ENCODE measurements at places on chromosomes 16 and 17.
A peak's percentile ranks its signal among the peaks of the same experiment; 100 is the strongest.

DNA sequence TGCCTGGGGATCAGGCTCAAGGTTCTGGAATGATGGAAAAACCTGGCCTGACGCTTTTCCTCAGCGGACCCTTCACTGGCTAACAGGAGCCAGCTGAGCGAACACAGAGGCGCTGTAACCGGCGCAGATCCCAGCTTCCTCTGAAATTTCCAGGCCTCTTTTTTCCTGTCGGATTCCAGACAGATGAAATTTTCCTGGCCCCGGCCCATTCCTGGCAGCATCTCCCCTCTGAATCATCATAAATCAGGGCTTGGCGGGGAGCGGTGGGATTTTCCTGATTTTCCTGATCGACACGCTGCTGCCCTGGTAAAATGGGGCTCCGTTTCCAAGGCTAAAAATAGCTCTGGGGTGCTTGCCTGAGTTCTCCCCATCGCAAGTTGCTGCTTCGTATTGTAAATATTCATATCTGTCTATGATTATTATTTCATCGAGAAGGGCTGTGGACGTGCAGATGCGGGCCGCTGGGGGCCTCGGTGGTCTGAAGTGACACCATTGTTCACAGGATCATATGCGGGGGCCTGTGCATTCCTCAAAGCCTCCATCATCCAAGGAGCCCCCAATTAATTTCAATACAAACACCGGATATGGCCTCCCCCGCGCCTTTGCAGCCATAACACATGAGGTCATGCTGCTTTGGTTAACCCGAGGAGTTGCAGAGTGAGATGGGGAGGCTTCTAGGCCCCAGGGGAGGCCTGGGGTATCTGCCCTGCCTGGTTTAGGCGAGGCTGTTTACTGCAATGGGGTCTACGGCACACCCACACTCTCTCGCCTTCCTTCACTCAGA lies 45.8 kb upstream of the ETV4 start:
- DNase-seq, result no peak

GRCh38 chr17:49440581-49440980 lies 25.9 kb upstream of the PHB1 start:
- DNase-seq, result no peak

GRCh38 chr16:3789375-3790099 lies 72.2 kb upstream of the TRAP1 start:
- no peak for DNase-seq

GRCh38 chr17:51533219-51533618 lies 272.9 kb downstream of the UTP18 start:
- DNase-seq, result no peak

GRCh38 chr17:48609759-48610281 lies 997 bp downstream of the HOXB7 start:
- DNase-seq, result no peak

- no peak for DNase-seq
These were observed 10.7 kb downstream of the MSRB1 start for GRCh38 chr16:1932050-1933028.

- DNase-seq, result no peak
These were observed 13.3 kb downstream of the HOXB1 start for GRCh38 chr17:48517478-48517877.

GRCh38 chr17:9750524-9750923 lies 40.9 kb downstream of the DHRS7C start:
- DNase-seq, result no peak

GRCh38 chr17:226108-227077 lies 44.9 kb upstream of the DOC2B start:
- no peak for DNase-seq

GRCh38 chr17:61000911-61001310 lies 323.3 kb downstream of the BCAS3 start:
- DNase-seq, result no peak

DNA sequence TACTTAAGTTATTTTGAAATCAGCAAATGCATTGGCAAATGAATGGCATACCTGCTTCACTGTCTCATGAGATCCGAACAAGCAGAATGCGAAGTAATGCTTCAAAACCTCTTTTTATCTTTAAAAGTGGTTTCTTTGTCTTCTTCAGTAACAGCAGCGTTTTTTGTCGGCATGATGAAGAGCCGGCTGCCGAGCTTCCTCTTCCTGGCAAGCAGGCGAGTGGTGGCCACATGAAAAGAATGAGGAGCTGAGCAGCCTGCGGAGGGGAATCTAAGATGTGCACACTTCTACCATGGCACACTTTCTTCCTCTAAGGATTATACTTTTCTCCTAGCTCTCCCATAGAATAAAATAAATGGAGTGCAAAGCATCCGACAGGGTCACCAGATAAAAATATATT lies 42.4 kb upstream of the AKTIP start:
- peak; percentile 22 for DNase-seq

GRCh38 chr17:67247416-67247900 lies 2.5 kb upstream of the HELZ start:
- DNase-seq, result no peak

DNA sequence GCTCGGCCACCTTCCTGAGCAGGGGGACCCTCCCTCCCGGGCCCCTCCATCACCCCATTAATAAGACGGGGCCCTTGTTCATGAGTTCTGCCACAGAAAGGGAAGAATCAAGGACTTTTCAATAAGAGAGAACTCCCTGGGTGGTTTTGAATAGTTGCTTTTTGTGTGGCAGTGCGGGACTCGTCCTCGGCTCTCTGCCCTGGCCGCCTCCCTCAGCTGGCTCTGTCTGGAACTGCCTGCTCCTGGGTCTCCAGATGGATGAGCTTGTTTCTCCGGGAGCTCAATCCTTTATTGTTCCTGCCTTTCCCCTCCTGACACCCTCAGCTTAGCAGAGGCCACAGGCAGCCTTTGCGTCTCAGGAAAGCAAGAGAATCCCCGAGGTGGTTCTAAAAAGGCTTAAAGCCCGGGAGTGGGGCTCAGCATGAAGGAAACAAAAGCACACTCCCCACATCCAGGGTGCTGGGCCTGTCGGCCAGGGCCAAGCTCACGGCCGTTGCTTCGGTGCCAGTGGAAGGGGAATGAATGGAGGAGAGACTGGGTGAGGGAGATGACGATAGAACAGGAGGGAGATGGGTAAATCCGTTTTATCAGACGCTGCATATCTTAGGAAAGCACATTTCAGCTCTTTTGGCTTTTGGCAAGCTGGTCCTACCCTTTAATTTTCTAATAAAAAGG lies 60.2 kb downstream of the RAI1 start:
- no peak for DNase-seq
